ENCODE measurements at places on chromosomes 12 and 14. TPM values are rescaled to one million over a fixed set of nuclear protein-coding genes. Genes with fewer than 3 reads are reported as not detected.

DNA sequence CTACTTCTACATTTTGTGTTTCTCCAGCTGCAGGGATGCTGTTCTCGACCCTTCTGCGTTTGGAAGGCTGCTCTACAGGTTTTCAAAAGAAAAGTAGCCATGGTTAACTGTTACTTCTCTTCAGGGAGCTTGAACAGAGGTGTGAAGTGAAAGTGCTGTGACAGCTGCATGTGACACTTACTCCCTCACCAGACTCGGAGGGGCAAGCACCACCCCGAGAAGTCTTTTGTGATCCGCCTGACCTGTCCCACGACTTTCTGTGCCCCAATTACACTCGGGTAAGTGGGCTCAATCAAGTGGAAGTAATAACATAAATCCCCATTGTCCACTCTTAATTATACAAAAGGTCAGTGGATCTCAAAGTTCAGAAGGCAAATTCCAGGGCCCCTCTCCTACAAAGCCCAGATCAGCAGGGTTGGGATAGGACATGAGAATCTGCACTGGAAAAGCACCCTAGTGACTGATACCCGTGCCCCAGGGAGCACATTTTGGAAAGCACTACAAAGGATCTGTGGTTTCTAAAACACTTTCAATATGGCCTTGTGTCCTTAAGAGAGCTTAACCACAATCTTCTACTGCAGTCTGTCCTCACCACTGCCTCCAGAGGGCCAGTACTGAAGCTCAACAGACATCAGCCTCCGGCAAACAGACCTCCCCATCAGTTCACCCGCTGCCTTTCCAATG lies 11.5 kb downstream of the FICD start:
- no peak for DNase-seq

SERPINA1 gene
- total RNA-seq, result not detected

- no peak for DNase-seq
Measured at GRCh38 chr12:101115326-101115725, 94.7 kb downstream of the SLC5A8 start.

RTN1 gene
- 0.34 TPM for total RNA-seq

GRCh38 chr12:51911788-51912711 lies 4.7 kb downstream of the ACVRL1 start:
- DNase-seq, result peak; percentile 35

DNA sequence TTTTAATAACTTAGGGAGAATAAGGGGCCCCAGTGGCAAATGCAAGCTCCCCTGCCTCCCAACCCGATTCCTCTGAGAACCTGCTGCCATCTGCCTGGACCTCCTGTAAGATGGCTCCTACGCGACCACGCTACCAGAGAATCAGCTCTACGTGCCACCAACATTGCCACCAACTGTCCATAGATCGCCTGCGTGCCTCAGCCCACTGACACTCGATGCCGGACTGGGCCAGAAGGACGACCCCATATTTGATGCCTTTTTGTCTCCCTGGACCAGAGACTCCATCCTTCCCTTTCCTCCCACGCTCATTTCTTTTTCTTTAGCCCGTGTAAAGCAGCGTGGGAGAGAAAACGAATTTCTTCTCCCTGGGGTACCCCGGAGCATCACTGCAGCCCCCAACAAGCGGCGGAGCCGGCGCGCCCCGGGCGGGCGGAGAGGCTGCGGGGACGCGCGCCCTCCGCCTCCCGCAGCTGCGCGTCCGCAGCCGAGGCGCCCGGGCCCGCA lies 565 bp upstream of the KLHL42 start:
- DNase-seq, result no peak

- no peak for DNase-seq
Measured at GRCh38 chr14:71621980-71622605, 310.1 kb upstream of the RGS6 start.
